ENCODE measurements at places on chromosomes 16 and 17.

DNA sequence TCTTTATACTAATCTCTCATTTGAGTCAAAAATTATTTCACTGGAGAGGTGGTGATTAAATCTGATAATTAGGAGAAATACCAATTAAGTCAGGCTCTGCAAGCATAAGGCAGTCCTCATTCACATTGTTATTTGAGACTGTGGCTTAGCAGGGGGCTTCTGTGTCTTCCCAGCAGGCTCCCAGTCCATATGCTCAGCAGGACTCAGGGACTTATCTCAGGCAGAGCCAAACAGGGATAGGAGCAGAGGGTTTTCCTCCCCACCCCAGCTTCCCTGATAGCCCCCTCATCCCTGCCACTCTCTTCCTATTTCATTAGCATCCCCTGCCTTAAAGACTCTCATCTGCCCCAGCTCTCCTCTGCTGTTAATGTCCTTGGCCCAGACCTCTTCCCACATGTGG, 104.3 kb upstream of the DNAH9 start:
- no peak for DNase-seq

DNA sequence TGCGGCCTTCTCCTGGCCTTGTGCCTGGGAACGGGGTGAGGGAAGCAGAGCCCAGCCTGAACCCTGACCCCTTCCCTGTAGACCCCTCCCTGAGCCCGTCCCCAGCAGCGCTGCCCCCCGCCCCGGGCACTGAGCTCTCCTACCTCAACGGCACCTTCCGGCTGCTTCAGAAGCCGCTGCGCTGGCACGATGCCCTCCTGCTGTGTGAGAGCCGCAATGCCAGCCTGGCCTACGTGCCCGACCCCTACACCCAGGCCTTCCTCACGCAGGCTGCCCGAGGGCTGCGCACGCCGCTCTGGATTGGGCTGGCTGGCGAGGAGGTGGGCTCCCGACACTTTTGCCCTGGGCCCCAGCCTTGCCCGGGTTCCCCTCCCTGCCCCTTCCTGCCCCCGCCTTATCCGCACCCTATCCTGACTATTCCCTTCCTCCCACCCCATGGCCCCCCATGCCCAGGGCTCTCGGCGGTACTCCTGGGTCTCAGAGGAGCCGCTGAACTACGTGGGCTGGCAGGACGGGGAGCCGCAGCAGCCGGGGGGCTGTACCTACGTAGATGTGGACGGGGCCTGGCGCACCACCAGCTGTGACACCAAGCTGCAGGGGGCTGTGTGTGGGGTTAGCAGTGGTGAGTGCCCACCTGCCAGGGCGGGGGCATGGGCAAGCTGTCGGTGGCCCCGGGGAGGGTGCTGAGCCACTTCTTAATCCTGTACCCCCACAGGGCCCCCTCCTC, 62.1 kb downstream of the MRC2 start:
- DNase-seq: no peak

GRCh38 chr16:55169780-55170179, 154.2 kb upstream of the IRX6 start:
- no peak for DNase-seq

DNA sequence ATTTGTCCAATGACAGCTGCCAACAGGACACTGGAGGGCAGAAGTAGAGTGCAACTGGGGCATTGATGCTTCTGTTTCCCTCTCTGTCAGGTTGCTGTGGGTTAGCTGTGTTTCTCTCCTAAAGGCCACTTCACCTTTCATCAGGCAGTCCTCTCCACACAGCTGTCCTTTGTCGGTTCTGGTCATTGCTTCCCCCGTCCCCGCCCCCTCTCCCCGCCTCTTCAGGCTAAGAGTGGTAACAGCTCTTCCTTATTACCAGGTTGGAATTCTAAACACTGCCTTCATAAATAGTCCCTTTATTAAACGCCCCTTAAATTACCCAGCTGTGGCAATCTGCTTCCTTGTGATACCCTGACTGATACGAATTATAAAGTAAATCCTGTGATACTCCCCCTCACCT, 31.8 kb upstream of the NSRP1 start:
- no peak for DNase-seq

- no peak for DNase-seq
These were observed 634.1 kb upstream of the RBFOX1 start for GRCh38 chr16:6698548-6698947.

DNA sequence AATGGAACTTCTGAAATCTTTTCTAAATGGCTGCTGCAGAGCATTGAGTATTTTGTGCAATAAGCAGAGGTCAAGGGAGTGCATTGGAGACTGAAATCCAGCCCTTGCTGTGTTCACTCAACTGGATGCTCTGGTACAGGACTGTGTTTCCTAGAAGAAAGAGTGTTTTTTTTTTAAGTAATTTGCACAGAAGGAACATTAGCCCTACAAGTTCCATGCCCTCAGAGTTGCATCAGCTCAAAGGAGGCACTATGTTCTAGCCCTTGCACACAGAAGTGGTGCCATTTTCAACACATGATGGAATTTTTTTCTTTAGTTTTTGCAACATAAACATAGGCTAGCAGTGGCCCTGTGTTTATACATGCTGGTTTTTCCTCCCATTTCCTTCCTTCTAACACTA, 144.1 kb upstream of the HLF start:
- no peak for DNase-seq

DNA sequence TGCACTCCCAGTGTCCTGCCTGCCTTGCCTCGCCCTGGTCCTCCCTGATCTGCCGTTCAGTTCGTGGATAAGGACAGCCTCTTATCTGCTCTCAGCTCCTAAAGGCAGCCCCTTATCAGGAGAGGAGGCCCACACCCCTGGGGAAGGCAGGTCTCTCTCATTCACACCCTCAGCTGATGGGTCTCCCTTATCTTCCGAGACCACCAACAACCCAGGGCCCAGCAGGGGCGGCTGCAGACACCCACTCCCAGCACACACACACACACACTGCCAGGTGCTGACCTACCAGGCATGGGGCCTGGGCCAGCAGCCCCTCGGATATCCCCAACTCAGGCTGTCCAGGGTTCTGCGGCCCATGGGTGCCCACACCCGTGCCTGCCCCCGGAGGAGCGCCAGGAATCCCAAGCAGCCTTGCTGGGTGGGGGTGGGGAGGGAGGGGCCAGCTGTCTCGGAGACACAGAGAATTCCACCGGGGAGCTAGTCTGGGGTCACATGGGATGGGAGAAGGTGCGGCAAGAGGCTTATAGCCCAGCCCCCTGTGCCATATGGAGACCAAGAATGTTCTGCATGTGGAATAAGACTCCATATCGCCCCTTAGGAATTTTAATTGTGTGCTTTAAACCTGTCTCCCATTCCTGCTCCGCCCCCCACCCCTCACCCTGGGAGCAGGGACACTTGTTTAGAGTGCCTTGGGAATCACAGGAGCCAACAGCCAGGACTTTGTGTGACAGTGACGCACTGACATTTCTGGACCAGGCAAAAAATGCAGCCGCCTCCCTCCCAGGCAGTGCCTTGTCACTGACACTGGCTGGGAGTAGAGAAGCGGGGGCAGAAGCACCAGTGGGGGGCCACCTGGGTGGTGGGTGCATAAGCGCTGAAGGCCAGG, 41.9 kb upstream of the EMP2 start:
- DNase-seq: no peak

GRCh38 chr17:58322581-58323185, 5.9 kb downstream of the TSPOAP1 start:
- no peak for DNase-seq

- no peak for DNase-seq
These were observed 247.0 kb downstream of the CHD9NB start for GRCh38 chr16:52805559-52806168.

DNA sequence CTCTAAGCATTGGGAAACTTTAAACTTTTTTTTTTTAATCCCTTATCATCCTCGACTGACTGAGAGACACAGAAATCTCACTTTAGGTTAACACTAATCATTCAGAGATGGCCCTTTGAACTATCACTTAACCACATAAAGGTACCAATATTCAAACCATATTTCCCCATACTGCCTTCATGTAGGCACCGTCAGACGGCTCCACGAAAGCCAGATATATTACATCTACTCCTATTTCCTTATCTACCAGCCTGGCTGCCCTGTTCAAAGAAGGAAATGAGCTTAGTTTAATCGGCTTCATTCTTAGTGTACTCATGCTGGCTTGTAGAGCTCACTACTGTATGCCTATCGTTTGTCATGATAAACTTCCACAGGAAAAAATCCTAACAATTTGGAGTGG, 270.9 kb downstream of the CEP112 start:
- DNase-seq: no peak
